SK-N-MC (cell line): ENCODE measurements at places on chromosomes 2 and 18.

DNA sequence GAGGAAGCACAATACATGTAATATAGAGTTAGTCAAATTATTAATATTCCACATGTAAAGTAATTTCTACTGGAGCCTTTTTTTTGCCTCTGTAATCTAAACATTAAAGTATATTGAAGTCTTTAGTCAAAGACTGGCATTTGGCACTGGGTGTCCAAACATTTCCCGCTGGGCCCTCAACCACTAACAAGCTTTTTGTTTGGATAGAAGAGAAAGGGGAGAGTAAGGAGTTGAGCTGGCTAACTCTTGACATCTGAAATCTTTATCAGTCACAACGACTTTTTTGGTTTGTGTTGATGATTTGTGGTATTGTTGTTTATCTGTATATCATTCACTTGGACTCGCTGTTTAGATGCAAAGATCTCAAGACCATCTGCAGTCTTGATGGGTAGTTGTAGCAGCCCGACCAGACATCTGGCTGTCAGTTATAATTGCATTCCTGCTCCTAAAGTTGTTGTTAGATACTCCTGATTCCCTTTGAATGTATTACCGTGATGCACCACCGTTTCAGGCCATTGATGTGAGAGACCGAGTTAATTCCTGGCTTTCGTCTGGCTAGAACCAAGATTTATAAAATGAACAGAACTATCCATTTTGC is 379.6 kb downstream of the MTX2 start:
- DNase-seq, result no peak

DNA sequence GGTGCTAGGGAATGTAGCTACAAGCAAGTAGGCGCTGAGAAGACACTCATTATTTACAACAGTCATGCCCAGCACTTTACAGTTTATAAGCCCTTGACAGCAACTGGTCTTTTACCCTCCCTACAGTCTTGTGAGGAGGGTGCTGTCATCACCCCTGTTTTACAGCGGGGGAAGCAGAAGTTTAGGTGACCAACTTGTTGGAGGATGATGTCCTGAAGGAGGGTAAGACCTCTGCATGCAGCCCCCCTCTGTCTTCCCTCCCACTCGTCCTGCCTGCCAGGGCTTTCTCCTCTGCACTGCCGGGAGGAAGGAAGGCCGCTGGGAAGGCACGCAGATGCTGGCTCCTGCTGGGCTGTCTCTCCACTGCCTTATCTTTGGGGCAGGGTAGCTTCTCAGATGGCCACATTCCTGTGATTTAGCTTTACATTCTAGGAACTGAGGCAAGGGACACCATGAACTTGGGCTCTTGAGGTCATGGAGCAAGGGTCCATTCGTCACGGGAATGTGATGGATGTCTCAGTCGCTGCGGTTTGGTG is 972 bp downstream of the IL1R1 start:
- DNase-seq, result no peak

- no peak for DNase-seq
Observed at GRCh38 chr2:149652926-149653325, 65.4 kb upstream of the MMADHC start.

- no peak for DNase-seq
Observed at GRCh38 chr2:219437690-219438206, 3.1 kb downstream of the SPEG start.

DNA sequence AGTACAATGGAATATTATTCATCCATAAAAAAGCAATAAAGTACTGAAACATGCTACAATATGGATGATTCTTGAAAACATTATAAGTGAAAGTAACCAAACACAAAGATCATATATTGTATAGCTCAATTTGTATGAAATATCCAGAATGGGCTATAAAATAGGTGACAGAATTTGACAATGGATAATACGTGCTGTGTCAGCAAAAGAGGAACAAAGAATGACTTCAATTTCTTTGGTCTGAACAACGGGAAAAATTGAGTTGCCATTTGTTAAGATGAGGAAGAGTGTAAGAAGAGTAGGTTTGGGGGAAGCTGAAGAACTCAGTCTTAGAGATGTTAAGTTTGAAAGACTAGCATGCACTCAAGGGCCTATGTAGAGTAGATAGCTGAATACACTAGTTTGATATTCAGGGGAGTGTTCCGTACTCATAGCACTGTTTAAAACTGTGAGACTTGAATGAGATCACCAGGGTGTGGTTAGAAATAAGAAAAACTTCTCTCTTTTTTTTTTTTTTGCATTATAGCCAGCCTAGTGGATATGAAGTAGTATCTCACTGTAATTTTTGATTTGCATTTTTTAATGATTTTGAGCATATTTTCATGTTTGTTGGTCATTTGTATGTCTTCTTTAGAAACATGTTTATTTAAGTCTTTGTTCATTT is 213.6 kb downstream of the NR4A2 start:
- DNase-seq, result no peak

DNA sequence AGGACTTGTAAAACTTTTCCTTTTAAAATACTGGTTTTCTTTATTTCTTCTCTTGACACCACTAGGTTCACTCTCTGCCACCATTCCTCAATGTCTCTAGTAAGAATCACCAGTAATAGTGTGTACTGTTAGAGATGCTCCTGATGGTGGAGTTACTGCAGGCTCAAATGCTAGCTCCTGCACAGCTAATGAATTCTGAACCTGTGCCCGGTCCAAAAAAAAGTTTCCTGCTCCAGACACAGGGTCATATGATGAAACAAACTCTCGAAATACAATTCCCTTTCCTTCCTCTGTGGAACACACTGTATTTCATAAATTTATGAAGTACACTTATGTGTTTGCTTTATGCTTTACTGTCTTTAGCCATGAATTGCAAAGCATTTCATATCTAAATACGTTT is 19.2 kb downstream of the PMS1 start:
- no peak for DNase-seq

DNA sequence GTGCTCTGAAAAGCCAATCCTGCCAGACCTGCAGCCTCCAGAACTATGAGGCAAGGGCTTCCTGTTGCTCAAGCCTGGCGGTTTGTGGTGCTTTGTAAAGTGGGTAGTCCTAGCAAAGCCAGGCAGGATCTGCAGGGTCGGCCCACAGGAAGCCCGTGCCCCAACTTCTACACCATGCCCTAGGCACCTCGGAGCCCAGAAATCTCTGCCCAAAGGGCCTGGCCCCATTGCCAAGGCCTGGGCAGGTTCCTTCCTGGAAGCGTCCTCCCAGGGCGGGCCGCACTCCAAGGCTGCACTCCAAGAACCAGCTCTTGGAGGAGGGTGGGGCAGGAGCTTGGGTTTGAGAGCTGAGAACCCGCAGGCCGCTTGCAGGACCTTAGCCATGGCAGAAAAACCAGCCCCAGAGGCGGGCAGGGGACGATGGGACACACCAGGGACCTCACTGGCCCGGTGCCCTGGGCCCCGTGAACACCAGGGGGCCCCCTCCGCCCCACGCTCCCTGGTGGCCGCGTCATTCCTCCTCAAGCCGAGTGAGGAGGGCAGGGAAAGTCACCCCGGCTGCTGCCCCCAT is 37.2 kb upstream of the ID2 start:
- no peak for DNase-seq

DNA sequence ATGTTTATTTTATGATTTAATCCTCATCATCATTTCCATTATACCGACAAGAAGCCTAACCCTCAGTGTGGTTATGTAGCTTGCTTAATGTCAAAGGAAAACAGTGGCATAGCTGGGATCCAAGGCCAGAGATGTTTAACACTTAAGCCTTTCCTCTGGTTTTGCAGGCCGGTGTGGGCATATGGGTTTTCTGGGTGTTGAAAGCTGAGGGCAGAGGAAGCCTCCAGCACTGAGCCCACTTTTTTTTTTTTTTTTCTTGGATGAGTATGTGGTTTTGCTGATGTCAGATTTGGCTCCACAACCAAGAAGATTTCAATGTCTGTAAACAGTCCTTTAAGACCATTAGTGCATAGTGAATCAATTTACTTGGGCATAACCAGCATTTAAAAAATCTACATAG is 41.3 kb downstream of the LHCGR start:
- DNase-seq, result no peak

DNA sequence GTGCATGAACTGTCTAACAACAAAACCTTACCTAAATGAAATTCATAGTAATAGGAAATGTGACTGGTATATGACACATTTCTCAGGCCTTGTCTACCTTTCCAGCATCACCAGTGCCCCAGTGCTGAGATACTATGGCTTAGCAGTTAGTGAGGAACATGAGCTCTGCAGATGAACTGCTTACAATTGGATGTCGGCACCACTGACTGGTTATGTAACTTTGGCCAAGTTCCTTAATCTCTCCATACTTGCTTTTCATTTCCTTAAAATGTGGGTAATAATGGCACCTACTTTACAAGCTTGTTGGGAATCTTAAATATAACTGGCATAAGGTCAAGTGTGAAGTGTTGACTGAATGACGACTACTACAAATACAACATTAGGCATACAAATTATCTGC is 136.3 kb downstream of the OLA1 start:
- DNase-seq, result no peak

- no peak for DNase-seq
Observed at GRCh38 chr2:64854773-64855237, 134.4 kb upstream of the SLC1A4 start.

DNA sequence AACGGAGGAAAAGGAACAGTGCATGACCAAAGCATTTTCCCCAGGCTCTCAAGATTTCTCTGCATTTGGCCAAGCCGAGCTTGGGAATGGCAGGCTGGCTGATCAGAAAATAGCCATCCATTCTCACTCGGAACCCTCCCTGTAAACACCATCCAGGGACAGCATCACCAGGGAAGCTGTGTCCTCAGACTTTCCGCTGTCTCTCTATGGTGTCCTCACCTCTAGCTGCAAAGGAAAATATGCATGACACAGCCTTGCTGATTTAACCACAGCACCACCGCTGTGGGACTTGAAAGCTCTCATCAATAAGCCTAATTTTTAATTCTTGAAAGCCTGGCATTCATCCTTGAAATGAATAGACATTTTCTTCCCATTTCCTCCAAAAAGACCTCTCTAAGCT is 311.7 kb downstream of the EIPR1 start:
- DNase-seq, result no peak

- no peak for DNase-seq
Observed at GRCh38 chr18:28003451-28003850, 173.5 kb downstream of the CDH2 start.

GRCh38 chr18:37368110-37368954 is 197.3 kb downstream of the CELF4 start:
- no peak for DNase-seq

GRCh38 chr18:13603304-13604019 is 122.9 kb downstream of the FAM210A start:
- DNase-seq, result no peak

DNA sequence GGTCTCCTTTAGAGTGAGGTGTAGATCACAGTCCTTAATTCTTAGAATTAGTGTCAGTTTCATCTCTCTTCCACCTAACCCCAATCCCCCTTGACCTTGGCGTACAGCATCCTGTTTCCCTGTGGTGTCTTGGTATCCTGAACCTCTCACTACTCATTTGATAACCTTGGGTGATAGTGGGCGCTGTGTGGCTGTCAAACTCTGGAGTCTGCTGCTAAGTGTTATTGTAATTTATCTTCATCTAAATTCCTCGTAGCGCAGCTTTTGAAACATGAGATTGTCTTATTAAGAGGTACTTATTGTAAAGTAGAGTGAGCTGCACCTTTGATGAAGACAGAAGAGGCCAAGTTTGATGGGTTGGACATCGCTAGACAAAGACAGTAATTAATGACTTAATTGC is 222.6 kb upstream of the SPRED2 start:
- no peak for DNase-seq

GRCh38 chr18:55265130-55265675 is 305.9 kb upstream of the CCDC68 start:
- DNase-seq, result no peak

- no peak for DNase-seq
Observed at GRCh38 chr18:3172097-3172496, 47.7 kb downstream of the MYOM1 start.
